ENCODE measurements at places on chromosomes 2 and 18.

- no peak for DNase-seq
Observed at GRCh38 chr2:64065516-64065915, 46.3 kb upstream of the VPS54 start.

DNA sequence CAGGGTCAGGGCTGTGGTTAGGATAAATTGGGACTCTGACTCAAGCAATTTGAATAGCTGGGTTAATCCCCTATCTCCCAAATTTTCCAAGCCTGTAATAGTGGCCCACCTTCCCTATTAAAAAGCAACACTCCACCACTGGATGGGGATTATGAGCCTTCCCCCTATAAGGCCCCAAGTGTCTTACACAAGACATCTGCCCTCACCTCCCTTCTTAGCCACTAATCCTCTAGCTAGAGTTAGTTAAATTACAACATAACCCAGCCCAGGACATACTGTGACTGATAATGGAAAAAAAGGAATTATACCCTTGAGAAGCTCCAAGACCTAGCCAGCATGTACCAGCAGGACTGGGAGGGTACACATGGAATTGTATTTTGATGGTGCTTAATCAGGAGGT, 190.4 kb downstream of the NRP2 start:
- no peak for DNase-seq

DNA sequence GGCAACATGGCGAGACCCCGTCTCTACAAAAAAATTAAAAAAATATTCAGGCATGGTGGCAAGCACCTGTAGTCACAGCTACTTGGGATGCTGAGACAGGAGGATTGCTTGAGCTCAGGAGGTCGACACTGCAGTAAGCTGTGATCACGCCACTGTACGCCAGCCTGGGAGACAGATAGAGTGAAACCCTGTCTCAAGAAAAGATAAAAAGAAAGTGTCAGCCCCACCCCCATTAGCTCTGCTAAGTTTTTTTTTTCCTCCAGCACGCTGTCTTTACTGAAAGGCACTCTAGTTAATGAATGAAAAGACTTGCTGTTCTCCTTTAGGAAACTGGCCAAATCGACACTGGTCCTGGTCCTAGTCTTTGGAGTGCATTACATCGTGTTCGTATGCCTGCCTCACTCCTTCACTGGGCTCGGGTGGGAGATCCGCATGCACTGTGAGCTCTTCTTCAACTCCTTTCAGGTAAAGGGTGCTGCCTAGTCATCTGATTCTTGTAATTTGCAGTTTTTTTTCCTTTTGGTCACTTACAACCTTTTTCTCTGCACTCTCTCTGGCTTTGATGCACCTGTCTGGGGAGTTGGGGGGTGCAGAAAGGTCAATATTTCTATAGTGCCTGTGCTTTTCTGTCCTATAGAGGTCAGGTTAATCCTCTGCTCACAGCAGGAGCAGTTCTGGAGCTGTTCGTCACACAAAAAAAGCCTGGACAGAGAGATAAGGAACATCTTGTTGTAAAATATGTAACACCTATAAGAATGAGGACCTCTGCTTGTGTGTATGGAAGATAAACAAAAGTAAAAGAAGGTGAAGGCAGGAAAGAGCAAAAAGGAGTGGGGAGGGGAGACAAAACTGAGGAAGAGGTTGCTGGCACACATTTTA, 82.3 kb downstream of the PTH2R start:
- no peak for DNase-seq

- no peak for DNase-seq
Observed at GRCh38 chr2:121363632-121364420, 78.8 kb upstream of the TFCP2L1 start.
